ENCODE measurements at places on chromosomes 2 and 18. TPM values are rescaled to one million over a fixed set of nuclear protein-coding genes. Genes with fewer than 3 reads are reported as not detected.

The MPP4 gene
- not detected for total RNA-seq

The IL1RN gene
- 167 TPM for total RNA-seq

The SMAD4 gene
- 50.8 TPM for total RNA-seq

The DQX1 gene
- total RNA-seq, result 2.8 TPM

The LONRF2 gene
- total RNA-seq, result under 0.01 TPM

The ITPRID2 gene
- total RNA-seq, result 157 TPM
